ENCODE measurements at places on chromosomes 4 and X. TPM values are rescaled to one million over a fixed set of nuclear protein-coding genes. Genes with fewer than 3 reads are reported as not detected.

DNA sequence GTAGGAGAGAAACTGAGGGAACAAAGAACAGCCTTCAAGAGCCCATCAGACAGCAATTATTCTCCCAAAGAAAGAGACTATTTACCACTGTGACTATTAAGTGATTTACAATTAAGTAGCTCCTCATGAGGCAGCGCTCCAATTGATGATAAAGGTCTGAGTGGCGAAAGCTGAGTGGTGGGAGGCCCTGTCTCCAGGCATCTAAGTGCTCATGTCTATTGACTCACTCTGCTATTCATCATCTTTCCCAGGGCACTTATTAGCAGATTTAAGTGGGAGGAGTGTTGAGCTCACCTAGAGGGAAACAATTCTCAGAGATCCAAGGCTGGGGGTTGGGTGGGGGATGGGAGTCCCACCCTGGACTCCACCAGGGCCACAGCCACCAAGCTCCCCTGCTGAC is 23.3 kb downstream of the AMER1 start:
- H3K36me3 ChIP-seq: no peaks in the 10 kb centered on the region
- no peak overlapping the region for H3K27ac ChIP-seq
- no peak overlapping the region for H3K4me3 ChIP-seq
- no peaks in the 10 kb centered on the region for H3K27me3 ChIP-seq
- no peak for DNase-seq

- peaks cover 3% of the 10 kb centered on the region for H3K27me3 ChIP-seq
- H3K4me1 ChIP-seq: no peaks in the 10 kb centered on the region
- H3K27ac ChIP-seq: no peak overlapping the region
- H3K4me3 ChIP-seq: no peak overlapping the region
- no peaks in the 10 kb centered on the region for H3K36me3 ChIP-seq
Measured at GRCh38 chr4:152601156-152601555, 65.3 kb upstream of the FBXW7 start.

DNA sequence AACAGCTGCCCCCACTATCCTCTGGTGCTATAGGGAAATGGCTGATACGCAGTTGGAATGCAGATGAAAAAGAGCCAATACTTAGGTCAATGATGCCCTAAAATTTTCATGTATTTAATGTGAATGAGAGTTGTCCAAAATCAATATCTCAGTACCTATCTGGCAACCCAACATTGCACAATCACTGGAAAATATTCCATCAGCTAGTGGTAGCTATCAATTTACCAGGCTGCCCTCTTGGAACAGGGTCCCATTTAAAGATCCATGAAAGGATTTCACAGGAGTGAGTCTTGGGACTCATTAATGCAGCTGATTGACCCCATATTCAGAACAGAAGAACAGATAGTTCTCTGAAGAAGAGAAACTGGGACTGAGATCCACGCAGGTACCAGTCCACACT is 638.9 kb downstream of the SMARCA1 start:
- H3K27me3 ChIP-seq: no peaks in the 10 kb centered on the region
- H3K4me3 ChIP-seq: no peak overlapping the region
- H3K36me3 ChIP-seq: no peaks in the 10 kb centered on the region
- no peak overlapping the region for H3K27ac ChIP-seq

- H3K27ac ChIP-seq: no peak overlapping the region
- no peak for DNase-seq
- H3K36me3 ChIP-seq: no peaks in the 10 kb centered on the region
- no peak overlapping the region for H3K4me3 ChIP-seq
Measured at GRCh38 chr4:156515295-156515694, 456.3 kb downstream of the PDGFC start.

- H3K27ac ChIP-seq: no peak overlapping the region
- DNase-seq: no peak
- no peak overlapping the region for H3K4me3 ChIP-seq
Measured at GRCh38 chr4:124684301-124684700, 28.2 kb downstream of the ANKRD50 start.

- DNase-seq: no peak
- no peaks in the 10 kb centered on the region for H3K27me3 ChIP-seq
- H3K36me3 ChIP-seq: no peaks in the 10 kb centered on the region
- H3K4me3 ChIP-seq: no peak overlapping the region
- H3K27ac ChIP-seq: no peak overlapping the region
Measured at GRCh38 chr4:116590648-116591047, 494.7 kb downstream of the TRAM1L1 start.

The ZNF157 gene
- total RNA-seq: 0.18 TPM

The PNMA6A gene
- 0.20 TPM for total RNA-seq

The UGT8 gene
- 0.25 TPM for total RNA-seq

The RASL11B gene
- total RNA-seq: 0.33 TPM

All from activated CD4-positive, alpha-beta memory T cell treated with anti-CD3 and anti-CD28 coated beads, Interleukin-2, amount 10 ng/mL, durations not matched to agents 7 days and 5 days (primary cell).